ENCODE measurements at places on chromosomes 7 and 10.

GRCh38 chr10:3136336-3136735 lies 36.2 kb downstream of the PITRM1 start:
- no peak for DNase-seq

DNA sequence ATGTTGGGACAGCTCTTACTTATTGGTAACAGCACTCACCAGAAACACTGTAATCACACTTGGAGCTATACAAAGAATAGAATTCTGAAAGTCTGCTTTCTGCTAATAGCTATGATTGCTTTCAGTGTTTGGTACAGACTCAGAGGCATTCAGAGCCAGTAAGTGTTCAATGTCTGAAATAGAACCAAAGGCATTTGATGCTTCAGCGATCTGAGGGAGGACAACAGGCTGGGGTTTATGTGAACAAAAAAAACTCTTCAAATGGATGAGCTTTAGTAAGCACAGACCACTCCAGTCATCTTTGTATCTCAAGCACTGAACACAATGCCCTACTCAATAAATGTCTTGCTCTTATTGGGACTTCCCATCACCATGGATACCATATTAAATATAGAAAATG lies 322.8 kb upstream of the GRM3 start:
- DNase-seq, result no peak

DNA sequence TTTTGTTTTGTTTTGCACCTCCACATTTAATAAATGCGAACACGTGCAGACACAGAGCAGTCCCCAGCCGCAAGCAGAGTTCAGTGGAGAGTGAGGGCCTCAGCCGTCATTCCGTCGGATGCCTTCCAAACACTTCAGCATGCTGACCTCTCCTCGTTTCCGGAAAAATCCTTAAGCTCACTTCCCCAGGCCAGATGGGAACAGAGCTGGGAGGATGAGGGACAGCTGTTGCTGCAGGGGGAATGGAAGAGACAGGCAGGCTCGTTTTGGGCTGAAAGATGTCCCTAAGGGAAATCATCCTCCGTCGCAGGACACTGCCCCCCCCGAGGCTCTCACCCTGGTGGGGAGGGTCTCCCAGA lies 17.2 kb upstream of the FGFR2 start:
- DNase-seq, result no peak

DNA sequence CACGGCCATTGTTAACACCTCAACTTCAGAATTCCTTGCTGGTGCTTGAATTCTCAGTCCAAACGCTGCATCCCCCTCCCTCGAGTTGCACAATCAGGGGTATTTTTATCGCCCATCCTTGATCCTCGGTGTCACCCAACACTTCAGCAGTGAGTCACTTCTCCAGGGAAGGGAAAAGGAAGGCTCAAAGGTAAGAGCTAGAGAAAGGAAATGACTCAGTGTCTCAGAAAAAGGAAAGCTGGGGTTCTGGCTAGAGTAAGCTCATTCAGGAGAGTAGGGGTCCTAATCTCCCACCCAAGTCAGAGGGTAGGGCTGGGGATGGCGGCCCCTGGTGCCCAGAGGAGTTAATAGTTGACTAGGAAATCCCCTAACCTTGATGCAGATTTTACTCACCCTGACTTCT lies 39.8 kb upstream of the TRIM8 start:
- DNase-seq, result no peak

DNA sequence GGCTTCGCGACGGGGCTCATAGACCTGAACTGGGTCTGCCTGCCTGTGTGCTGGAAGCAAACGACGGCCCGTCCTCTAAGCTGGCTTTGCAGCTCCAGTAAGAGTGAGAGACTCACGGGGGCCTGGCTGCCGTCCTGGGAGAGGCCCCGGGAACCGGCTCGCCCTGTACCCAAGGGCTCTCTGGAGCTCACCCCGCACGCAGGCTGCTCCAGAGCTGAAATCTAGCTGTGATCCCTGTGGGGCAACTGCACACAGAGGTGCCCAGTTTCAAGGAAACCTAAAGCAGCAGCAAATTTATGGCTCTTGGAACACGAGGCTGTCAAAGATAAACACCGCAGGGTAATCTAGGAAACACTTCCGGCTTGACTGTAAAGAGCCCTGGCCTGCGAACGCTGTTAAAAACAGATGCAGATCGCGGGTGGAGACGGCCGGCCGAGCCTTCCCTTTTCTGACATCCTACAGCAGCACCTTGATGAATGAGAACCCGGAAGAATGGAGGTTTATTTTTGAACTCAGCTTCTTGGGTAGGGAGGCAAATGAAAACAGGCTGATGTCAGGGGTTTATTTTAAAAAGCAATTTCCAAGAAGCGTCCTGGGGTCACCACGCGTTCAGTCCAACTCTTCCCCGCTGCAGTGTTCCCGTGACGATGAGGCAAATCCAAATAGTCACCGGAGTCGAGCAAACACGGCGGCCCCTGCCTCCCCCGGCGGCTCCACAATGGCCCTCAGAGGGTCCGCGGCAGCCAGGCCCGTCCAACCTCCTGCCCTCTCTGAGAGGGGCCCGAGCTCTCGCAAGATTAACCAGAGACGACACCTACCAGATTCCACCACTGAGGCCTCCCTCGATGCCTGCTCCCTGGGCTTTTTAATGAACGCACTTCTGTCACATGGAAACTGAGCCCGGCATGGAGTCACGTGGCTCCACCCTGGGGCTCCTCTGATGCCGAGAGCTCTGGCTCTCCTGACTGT lies 29.6 kb downstream of the AMZ1 start:
- DNase-seq, result peak; percentile 61

- DNase-seq, result no peak
Measured at GRCh38 chr7:822692-823276, 9.5 kb upstream of the SUN1 start.

DNA sequence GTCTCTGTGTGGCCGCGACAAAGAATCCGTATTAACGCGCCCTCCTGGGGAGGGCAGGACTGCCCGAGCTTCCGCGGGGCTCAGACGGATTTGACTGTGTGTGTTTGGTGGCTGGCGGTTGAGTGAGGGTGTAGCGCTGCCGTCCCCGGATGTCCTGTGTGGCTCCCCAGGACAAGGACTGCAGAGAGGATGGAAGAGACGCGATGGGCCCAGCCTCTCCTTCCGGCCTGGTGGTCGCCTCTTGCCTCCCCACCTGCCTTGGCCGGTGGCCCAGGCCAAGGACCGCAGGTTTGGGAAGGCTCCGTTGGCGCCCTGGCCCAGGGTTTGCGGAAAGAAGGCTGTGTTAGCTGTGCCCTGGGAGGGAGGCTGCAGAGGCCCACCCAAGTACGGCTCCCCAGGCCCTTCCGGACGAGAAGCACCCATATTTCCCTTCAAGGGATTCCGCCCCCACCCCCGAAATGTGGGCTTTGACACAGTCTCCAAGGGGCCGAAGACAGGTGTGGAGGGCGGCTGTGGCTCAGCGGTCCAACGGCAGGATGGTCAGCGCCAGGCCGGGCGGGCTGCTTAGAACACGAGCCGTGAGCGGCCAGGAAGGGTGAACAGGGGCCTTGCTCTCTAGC lies 2.3 kb downstream of the UNCX start:
- DNase-seq, result no peak

DNA sequence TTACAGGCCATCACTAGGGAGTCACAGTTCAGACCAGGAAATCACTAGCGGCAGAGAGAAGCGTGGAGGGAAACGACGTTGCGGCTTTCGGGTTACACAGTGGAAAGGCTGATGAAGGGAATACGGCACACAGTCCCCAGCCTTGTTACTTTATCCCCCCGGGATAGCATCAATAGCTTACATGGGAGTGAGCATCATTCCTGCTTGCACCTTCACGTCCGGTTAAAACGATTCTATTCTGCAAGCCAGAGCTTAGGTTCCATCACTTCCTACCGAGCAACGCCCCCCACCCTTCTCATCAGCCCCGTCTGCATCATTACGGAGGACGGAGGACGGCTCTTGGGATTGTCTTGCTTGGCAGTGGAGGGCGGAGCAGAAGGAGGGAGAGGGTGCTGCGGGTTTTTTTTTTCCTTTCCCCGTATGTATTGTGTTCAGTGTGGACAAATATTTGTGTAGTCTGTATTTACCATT lies 124.9 kb downstream of the CLEC2L start:
- DNase-seq, result no peak

- DNase-seq, result peak; percentile 65
Measured at GRCh38 chr10:109912335-109913281, 10.7 kb downstream of the XPNPEP1 start.

DNA sequence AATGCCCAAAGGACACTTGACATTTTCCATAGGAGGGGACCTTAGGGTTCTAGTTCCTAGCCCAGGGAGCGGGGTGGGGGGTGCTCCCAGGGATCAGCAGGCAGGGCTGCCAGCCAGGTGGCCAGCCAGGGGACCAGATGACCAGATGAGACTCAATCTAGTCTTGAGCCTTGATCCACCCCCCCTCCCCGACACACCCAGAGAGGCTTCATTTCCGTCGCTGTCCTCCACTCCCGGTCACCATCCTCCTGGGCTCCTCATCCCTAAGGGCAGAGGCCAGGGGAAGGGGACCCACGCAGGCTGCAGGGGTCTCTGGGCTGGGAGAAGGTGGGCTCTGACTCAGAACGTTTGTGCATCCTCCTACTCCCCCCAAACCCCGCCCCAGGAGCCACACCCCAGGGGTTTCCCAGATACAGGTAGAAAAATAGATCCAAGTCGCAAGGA lies 1.0 kb downstream of the STX1A start:
- DNase-seq, result no peak

DNA sequence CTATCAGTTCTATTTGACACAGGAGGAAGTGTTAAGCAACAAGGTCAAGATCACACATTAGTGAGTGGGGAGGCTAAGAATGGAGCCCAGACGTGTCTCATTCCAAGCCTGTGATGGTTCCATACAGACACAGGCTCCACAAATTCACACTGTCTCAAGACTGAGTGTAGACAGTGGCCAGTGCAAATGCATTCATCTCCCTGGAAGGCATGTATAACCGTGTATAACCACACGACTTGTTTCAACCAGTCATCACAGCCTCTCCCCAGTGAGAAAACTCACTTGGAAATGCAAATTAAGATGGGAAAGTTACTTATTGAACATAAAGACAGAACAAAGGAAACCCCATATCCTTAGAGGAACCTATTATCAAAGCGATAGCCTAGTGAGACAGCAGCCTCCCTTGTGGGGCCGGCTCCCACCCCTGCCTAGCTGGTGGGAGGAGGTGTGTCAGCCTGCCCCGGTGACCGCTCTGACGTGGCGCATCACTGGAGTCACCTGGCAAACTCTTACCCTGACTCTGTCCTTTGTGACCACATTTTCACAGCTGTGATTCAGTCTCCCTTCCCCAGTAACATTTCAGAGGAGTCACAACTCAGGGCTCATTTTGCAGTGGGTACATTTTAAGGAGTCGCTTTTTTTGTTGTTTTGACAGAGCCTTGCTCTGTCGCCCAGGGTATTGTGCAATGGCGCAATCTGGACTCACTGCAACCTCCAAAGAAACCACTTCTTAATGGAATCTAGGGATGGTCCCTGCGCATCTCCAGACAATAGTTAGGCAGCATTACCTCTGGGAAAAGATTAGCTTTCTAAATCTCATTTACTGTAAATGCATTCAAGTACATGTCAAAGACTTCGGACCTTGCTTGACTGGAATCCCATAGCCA lies 126.6 kb upstream of the PARD3 start:
- no peak for DNase-seq

- DNase-seq, result no peak
Measured at GRCh38 chr10:132667342-132668047, 118.5 kb downstream of the NKX6-2 start.

- DNase-seq, result no peak
Measured at GRCh38 chr10:5609952-5610616, 56.3 kb downstream of the ASB13 start.

DNA sequence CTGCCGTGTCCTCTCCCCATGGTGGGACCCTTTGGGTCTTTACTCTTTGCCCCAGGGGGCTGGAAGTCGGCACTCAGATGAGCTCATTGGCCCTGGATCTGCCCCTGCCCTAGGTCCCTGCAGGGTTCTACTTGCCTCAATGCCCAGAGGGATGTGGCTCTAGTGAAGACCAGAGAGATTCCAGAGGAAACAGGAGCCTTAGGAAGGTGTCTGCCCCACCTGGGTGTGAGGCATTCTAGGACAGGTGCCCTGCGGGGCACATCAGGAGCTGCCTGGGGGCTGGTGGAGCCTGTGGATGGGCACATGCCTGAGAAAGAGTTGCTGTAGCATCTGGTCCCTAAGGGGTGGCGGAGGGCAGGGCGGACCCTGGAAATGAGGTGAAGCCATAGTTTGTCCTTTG lies 128.6 kb downstream of the ADCY1 start:
- no peak for DNase-seq

GRCh38 chr10:118775478-118775877 lies 20.7 kb upstream of the CACUL1 start:
- no peak for DNase-seq

GRCh38 chr10:2120746-2121145 lies 383.4 kb upstream of the ADARB2 start:
- DNase-seq, result no peak

GRCh38 chr7:41428381-41428780 lies 274.5 kb downstream of the INHBA start:
- DNase-seq, result no peak

DNA sequence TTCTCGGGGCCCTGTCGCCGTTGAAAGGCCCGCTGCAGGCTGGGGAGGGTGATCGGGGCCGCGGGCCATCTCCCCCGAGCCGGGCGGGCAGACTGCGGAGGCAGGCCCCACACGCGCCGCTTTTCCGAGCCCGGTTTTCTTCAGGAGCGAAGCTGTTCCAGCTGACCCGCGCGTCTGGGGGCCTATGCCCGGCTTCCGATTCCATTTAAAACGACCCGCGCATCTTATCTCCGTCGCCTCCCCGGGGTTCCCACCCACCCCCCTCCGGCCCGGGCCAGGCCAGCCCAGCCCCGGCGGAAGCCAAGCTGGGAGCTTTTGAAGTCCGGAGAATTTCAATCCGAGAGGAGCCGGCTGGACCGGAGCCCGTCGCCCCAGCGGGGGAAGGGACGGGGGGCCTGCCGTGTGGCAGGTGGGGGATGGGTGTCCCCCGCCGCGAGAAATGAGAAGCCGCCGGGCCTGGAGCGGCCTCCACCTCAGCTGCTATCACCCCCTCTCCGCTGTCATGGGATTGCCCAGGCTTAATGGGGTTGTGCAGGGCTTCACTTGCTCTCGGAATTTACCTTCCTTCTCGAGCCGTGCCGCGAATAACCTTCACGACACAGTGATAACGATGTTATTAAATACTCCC lies 3.1 kb upstream of the EVX1 start:
- DNase-seq, result no peak

DNA sequence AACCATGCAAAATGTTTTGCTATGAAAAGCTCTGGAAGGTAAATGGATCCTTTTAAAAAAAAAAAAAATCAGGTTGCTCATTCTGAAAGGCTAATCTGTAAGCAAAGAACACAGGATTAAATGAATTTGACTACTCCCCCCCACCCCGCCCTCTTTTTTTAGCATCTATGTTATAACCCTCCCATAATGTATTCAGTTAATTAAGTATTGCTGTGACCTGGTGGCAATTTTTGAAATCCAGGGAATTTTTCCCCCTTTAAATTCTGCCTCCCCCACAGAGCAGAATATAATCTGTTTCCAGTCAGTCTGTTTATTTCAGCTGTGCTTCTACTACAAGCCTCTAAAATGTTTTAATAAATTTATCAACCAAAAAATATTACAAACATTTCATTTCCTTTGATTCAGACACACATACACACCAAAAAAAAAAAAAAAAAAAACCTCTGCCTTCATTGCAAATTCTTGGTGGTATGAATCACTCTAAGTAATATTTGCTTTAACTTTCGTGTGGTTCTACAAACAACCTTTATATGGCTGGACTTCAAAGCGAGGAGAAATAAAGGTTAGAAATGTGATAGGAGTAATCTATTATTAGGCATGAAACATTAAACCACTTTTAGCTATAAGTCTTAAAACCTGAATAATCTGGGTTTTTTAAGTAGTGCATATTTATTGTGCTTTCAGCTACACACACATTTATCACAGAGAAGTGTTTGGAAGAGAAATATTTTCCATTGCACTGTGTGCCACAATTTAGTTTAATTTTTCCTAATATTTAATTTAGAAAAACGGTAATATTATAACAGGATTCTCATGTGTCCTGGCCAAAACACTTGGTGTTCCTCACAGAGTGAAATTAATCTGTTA lies 64.4 kb upstream of the ARID5B start:
- no peak for DNase-seq

Data from SHP77 (cell line).